ENCODE measurements at places on chromosomes 5 and 9. TPM values are rescaled to one million over a fixed set of nuclear protein-coding genes. Genes with fewer than 3 reads are reported as not detected.

Gene IRX1
- not detected for polyA plus RNA-seq

Gene FAM221B
- polyA plus RNA-seq = not detected

Gene PCDHGA6
- 4.7 TPM for polyA plus RNA-seq

Gene MYOT
- polyA plus RNA-seq = not detected

Gene FAM163B
- not detected for polyA plus RNA-seq

Gene TAF11L10
- not detected for polyA plus RNA-seq

Gene FRRS1L
- polyA plus RNA-seq = 0.05 TPM

Gene PIGO
- polyA plus RNA-seq = 18.2 TPM

Gene PPP1R2B
- not detected for polyA plus RNA-seq

Gene PPP2R2B
- not detected for polyA plus RNA-seq

Gene SLC9A3
- polyA plus RNA-seq = 1.5 TPM

Gene LCN2
- polyA plus RNA-seq = not detected

Gene OXCT1
- polyA plus RNA-seq = 10.5 TPM

Gene TAF11L5
- polyA plus RNA-seq = not detected

Gene CER1
- polyA plus RNA-seq = not detected

Gene BHMT2
- polyA plus RNA-seq = 0.16 TPM

Gene CYLC2
- polyA plus RNA-seq = not detected

Gene LCN1
- polyA plus RNA-seq = not detected

Gene DMRT2
- polyA plus RNA-seq = not detected

GRCh38 chr9:129415942-129416651 lies 204.8 kb downstream of the C9orf50 start:
- DNase-seq = no peak

- peak; percentile 7 for DNase-seq
These were observed 299.1 kb upstream of the EFNA5 start for GRCh38 chr5:107969847-107970246.

DNA sequence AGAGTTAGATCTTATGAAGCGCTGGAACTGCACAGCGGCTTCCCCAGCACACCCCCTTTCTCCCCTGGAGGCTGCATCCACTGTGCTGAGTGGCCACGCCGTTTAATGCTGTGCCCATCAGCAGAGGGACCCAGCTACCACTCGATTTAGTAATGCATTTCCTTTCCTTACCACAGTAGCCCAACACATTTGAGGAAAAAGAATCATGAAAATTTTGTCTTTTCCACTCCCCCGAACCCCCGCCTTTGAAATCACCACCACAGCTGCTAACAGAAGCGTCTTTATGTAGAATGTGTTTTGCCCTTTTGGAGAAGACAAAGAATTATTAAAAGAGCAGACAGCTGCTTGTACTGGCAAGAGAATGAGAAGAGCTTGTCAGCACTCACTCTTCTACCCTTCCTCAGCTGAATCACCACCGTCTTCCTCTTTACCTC lies 73.2 kb downstream of the ACER2 start:
- DNase-seq = no peak

GRCh38 chr9:133064241-133065069 lies 2.7 kb downstream of the CEL start:
- no peak for DNase-seq

- DNase-seq = no peak
These were observed 77.3 kb downstream of the NNT start for GRCh38 chr5:43680286-43680685.

- DNase-seq = peak; percentile 79
These were observed 24.9 kb downstream of the NEK6 start for GRCh38 chr9:124282442-124283227.

DNA sequence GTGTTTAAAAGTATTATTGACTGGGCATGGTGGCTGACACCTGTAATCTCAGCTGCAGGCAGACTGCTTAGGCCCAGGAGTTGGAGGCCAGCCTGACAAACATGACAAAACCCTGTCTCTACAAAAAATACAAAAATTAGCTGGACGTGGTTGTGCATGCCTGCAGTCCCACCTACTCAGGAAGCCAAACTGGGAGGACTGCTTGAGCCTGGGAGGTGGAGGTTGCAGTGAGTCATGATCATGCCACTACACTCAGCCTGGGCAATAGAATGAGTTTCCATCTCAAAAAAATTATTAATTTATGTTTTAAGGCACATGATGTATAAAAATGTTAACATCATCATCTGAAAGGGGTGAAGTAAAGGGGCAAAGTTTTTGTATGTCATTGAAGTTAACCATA lies 49.7 kb upstream of the FNIP1 start:
- DNase-seq = no peak

DNA sequence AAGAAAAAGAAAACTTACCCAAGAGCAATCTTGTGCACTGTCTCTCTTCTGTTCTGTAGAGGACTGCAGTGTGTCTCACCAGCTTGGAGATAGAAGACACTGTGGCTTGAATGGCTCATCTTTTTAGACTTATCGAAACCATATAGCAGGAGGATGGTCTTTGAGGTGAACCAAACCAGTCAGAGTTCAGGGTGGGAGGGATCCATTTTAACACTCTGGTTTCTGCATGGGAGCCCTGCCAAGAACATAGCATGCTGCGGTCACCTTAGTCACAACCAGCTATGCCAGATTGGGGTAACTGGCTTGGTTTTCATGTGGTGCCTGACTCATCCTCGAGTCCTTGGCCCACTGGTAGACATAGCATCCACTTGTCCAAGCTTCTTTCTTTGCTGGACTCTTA lies 135.1 kb downstream of the PAPPA start:
- peak; percentile 98 for DNase-seq

- DNase-seq = no peak
These were observed 21.0 kb upstream of the FOXE1 start for GRCh38 chr9:97831843-97832636.

- no peak for DNase-seq
These were observed 177.8 kb upstream of the PITX1 start for GRCh38 chr5:135211791-135212190.

DNA sequence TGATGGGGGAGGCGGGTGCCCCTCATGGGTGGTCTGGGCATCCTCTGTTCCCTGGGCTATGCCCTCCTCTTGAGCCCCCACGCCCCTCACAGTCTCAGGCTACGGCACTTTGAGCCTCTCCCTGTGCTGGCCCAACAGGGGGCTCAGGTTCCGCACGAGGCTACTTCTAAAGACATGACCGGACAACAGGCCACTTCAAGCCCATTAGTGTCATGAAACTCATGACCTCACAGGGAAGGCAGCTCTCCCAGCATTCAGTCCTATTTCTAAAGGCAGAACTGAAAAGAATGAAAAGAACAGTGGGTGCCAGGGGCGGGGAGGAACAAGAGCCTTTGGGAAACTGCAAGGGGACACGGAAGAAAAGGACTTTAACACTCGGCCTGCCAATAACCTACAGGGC lies 45.0 kb downstream of the COL23A1 start:
- no peak for DNase-seq

DNA sequence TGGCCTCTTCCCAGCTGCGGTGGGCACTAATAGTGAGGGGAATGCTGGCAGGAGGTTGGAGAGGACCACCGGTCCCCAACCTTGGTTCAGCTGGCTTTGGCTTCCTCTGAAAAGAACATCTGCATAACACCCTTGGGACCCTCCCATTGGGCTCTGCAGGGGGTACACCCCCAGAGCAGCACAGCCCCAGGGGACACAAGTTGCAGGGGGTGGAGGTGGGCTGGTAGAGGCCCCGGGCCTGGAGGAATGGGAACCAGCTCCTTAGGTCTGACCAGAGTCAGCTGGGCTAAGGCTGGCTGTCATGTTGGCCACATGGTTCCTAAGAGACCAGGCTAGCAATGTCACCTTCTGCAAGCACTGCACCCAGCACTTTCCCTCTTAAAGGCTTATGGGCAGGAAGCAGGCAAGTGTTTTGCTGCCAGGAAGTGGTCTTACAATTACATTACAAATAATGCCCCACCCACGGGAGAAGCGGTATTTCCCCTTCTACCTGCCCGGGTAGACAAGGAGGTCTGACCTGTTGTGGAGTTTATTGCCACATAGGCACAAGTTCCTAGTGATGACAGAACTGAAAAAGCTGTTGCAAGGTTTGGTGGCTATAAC lies 18.1 kb downstream of the GCNT4 start:
- DNase-seq = no peak

- DNase-seq = no peak
These were observed 88.7 kb downstream of the ANKRD33B start for GRCh38 chr5:10652606-10653005.

DNA sequence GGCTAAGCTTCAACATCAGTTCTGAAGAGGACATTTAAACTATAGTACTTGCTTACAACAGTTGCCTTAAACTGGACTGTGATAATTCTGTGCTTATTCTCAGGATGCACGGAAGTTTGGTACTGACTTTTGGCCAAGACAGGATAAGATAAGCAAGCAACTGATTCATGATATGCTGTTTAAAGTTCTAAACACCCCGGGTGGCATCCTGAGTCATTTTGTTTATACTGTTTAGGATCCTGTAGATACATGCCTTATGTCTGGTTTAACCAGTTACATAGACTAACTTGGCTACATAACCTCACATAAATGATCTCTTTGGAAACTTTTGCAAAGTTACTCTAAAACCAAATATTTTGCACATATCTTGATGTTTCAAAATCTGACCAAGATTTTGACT lies 95.9 kb downstream of the CDH9 start:
- peak; percentile 25 for DNase-seq

- DNase-seq = no peak
These were observed 126.9 kb downstream of the PDE4D start for GRCh38 chr5:59766427-59767210.

- DNase-seq = no peak
These were observed 334.0 kb downstream of the ARRDC3 start for GRCh38 chr5:91049112-91049511.

- no peak for DNase-seq
These were observed 26.6 kb downstream of the PCDHAC2 start for GRCh38 chr5:140992828-140993227.

- no peak for DNase-seq
These were observed 703 bp downstream of the ISCA1 start for GRCh38 chr9:86281593-86282076.

GRCh38 chr9:18626046-18626698 lies 152.2 kb downstream of the ADAMTSL1 start:
- DNase-seq = no peak

DNA sequence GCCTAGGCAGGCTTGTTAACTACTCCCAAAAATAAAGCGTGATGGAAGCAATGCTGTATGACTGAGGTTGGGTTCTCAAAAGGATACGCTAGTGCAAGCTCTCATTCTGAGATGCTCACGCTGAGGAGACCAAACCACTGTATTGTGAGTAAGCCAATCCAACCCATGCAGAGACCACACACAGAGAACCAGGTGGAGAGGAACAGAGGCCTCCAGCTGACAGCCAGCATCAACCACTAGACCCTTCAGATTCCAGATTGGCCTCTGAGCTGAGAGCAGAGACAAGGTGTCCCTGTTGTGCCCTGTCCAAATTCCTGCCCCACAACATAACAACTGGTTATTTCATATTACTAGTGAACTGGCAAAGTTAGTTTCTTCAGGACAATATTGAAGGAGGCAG lies 4.5 kb downstream of the TSTD2 start:
- DNase-seq = no peak

DNA sequence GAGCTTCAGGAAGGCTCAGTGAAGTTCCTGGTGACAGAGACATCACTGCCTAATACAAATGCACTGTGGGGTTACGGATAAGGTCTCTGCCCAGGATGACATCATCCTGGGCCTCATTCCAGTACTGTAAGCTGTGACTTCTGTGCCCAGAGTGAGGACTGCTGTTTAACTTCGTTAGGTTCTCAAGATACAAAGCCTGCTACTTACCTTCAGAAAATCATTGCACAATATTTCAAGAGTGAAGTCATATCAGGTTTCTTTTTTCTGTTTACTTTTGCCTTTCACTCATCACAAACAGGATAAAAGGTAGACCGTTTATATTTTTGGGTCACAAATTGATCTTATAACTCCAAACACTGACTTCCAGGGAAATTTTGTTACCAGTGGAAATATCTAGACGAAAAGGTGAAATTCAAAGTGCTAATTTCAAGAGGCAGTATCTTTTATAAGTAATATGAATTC lies 241.2 kb downstream of the PIK3R1 start:
- DNase-seq = peak; percentile 53

DNA sequence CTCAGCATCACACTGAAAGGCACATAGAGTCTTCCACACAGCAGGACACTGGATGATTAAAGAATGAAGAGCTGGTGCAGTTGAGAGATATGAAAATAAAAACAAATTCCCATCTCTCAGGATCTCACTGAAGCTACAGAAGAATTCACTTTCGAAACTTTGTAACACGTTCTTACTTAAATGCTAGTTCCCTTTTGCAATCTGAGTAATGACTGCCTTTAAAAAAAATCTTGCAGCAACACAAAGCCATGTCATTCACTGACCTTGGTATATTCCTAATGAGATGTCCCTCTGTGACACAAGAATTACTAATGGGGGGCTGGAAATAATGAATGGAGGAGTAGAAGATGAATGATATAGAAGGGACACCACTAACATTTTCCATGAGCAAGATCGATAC lies 201.8 kb downstream of the GLIS3 start:
- DNase-seq = no peak

GRCh38 chr9:137787786-137788505 lies 89.6 kb upstream of the CACNA1B start:
- no peak for DNase-seq

GRCh38 chr5:123755653-123756317 lies 243.8 kb downstream of the CSNK1G3 start:
- peak; percentile 90 for DNase-seq

- no peak for DNase-seq
These were observed 2174.1 kb upstream of the WWC1 start for GRCh38 chr5:166117072-166118066.

- DNase-seq = no peak
These were observed 23.2 kb upstream of the LRRTM2 start for GRCh38 chr5:138898299-138898698.

GRCh38 chr5:137564398-137564961 lies 65.4 kb upstream of the SPOCK1 start:
- DNase-seq = no peak

DNA sequence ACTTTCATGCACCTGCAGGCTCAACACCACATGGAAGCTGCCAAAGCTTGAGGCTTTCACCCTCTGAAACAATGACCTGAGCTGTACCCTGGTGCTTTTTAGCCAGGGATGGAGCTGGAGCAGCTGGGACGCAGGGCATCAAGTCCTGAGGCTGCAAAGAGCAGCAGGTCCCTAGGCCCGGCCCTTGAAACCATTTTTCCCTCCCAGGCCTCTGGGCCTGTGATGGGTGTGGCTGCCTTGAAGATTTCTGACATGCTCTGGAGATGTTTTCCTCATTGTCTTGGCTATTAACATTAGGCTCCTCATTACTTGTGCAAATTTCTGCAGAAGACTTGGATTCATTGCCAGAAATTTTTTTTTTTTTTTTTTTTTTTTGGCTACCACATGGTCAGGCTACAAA lies 30.3 kb upstream of the GHR start:
- no peak for DNase-seq

DNA sequence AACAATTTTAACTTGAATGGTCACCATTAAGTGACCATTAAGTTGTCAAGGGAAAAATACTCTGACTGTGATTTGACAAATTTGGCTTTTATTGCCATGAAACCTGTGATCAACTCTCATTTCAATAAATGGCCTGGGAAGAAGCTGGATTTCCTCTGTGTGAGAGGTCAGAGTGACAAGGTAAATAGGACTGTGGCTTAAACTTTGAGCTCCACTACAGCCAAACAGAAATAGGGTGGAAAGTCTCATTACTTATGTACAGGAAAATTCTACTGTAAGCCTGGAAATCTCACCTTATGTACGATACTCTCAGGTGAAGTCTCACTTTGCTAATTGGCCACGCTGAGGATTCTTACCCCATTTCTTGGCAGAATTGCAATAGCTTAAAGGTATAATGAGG lies 67.3 kb downstream of the NPR3 start:
- no peak for DNase-seq

- no peak for DNase-seq
These were observed 16.2 kb upstream of the TNIP1 start for GRCh38 chr5:151097061-151097460.

- peak; percentile 78 for DNase-seq
These were observed 29.1 kb downstream of the ANKDD1B start for GRCh38 chr5:75640395-75640794.

Data from IMR-90 (cell line).